ENCODE measurements at places on chromosomes 4 and X.

GRCh38 chr4:117983541-117984365 is 50.5 kb upstream of the NDST3 start:
- DNase-seq, result no peak

- no peak for DNase-seq
Observed at GRCh38 chrX:150225756-150226155, 137.4 kb upstream of the MAMLD1 start.

- DNase-seq, result no peak
Observed at GRCh38 chr4:5734853-5735252, 23.9 kb downstream of the EVC start.

- peak; percentile 46 for DNase-seq
Observed at GRCh38 chr4:78056265-78057129, 626 bp upstream of the FRAS1 start.

GRCh38 chr4:187944179-187944578 is 51.4 kb upstream of the ZFP42 start:
- DNase-seq, result no peak

DNA sequence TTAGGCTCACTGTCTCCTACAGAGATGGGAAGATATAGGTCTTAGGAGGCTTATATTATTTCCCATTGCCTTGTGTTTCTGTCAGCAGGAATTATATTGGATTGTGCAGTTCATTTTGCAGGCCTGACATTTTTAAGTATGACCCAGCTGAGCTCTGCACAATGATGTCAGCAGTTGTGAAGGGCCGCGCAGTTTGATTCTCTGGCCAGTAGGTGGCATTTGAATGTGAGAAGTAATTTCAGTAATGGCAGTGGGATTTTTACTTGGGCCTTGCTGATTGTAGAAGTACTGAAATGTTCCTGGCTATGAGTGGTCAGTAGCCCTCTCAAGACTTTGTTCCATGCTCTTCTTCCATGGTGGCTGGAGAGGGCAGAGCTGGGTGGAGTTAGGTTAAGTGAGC is 247.2 kb upstream of the MTMR8 start:
- no peak for DNase-seq

- DNase-seq, result peak; percentile 37
Observed at GRCh38 chrX:108020631-108021030, 24.2 kb upstream of the VSIG1 start.

- no peak for DNase-seq
Observed at GRCh38 chr4:173511787-173512361, 18.2 kb downstream of the HAND2 start.

DNA sequence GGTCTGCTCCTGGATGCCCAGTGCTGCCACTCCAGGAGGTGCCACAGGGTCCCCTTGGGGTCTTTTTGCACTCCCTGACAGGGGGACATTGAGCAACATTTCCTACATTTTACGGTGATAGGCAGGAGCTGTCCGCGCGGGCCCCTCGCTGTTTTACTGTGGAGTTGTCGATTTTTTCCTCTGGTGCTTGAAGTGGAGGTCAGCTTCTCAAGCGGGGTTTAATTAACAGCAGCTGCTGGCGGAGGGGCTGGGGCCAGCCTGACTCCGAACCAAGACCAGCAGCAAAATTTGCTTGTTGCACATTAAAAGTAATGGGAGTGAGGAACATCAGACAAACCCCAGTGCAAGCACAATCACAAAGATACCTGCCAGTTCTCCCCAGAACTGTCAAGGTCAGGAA is 13.2 kb upstream of the SH3TC1 start:
- no peak for DNase-seq

GRCh38 chr4:38167973-38168372 is 207.8 kb downstream of the PTTG2 start:
- no peak for DNase-seq
